T1000 (cell line): ENCODE measurements at places on chromosomes 5 and 9.

DNA sequence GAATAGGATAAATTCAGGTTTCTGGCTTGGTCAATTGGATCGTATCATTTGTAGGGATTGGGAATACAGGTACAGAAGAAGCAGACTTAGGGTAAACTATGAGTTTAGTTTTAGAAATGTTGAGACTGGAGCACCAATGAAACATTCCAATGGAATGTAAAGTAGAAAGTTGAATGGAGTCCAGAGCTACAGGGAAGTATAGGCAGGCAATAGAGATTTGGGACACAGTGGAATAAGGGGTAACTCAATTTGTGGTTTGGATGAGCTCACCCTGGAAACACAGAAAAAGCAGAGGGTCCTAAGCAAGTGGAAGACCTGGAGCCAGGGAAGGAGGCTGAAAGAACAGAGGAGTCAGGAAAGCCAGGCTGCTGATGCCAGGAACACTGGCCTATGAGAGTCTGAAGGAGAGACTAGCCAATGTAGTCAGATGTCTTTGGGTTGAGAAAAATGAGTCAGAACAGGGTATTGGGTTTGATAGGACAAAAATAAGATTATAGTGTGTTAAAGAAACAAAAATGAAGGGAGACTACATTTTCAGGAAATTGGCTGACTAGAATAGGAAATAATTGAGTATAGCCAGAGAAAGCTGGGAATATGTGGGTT, 72.8 kb downstream of the STARD4 start:
- no peak for DNase-seq

- no peak for DNase-seq
Measured at GRCh38 chr9:86257391-86257790, 2.1 kb downstream of the C9orf153 start.

DNA sequence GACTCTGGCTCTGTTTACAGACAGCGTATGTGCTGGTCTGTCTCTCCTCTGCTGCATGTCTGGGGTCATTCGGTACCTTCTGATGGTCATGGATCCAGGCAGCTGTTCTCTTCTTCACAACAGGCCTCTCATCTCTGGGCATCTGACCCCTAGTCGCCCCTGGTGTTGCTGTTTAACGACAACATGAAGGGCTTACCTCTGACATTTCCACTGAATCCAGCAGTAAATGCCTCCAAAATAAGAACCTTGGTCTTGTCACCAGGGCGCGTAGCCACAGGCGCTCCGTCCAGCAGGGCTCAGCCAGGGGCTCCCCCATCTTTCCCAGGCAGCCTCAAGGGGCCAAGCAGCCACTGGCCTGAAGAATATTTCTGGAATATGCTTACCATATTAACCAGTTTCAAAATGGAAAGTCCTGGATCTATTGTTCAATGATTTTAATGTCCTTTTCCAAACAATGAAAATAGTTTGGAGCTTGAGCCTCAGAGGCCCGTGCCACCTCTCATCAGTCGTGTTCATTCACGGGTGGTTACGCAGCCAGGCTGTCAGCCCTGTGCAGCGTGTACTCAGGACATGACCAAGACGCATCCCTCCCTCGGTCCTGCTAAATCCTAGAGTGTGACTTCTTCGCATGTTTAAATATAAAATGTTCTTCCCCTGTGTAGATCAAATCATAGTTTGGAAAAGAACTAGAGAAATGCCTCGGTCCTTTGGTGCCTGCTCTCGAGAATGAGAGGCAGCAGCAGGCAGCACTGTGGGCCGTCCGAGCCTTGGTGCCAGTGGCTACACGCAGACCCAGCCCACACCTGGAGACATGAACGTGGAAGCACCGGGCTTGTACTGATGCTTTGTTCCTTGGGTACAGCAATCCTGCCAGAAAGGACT, 30.1 kb upstream of the LRRC14B start:
- no peak for DNase-seq

DNA sequence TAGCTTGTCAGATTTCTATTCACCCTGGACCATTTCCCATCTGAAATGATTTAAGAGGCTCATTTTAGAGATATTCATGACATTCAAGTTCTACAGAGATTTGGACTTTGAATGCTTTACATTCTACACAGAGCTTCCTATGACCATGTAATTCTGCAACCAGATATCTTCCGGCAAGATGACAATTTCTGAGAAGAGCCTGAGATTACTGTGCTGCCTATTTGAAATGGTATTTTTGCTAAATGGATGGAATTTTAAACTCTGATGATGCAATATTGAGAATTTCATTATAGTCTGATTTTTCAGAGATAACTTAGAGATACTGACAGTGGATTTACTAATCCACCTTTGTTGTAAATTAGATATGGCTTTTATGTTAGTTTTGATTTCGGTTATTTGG, 16.0 kb upstream of the ACOT12 start:
- no peak for DNase-seq

- peak; percentile 33 for DNase-seq
Measured at GRCh38 chr5:147177125-147177840, 57.5 kb upstream of the STK32A start.

GRCh38 chr5:157484768-157485167, 24.8 kb downstream of the NIPAL4 start:
- no peak for DNase-seq

DNA sequence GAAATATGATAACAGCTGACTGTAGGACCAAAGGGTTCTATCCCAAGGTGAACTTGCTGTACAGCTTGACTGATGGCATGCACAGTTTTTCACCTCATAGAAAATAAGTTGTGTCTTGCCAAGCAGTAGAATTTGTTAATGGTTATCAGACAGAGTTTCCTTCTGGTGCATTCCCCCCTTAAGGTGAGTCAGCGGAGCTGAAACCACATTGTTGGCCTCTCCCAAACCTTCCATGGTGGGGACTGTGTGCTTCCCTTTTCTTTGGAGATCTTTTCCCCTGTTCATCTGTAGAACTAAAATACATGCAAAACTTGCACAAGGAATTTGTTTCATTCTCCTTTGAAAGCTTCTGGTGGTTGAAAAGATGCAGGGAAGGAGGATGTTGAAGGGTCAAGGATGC, 179.8 kb downstream of the FGF1 start:
- DNase-seq, result no peak

DNA sequence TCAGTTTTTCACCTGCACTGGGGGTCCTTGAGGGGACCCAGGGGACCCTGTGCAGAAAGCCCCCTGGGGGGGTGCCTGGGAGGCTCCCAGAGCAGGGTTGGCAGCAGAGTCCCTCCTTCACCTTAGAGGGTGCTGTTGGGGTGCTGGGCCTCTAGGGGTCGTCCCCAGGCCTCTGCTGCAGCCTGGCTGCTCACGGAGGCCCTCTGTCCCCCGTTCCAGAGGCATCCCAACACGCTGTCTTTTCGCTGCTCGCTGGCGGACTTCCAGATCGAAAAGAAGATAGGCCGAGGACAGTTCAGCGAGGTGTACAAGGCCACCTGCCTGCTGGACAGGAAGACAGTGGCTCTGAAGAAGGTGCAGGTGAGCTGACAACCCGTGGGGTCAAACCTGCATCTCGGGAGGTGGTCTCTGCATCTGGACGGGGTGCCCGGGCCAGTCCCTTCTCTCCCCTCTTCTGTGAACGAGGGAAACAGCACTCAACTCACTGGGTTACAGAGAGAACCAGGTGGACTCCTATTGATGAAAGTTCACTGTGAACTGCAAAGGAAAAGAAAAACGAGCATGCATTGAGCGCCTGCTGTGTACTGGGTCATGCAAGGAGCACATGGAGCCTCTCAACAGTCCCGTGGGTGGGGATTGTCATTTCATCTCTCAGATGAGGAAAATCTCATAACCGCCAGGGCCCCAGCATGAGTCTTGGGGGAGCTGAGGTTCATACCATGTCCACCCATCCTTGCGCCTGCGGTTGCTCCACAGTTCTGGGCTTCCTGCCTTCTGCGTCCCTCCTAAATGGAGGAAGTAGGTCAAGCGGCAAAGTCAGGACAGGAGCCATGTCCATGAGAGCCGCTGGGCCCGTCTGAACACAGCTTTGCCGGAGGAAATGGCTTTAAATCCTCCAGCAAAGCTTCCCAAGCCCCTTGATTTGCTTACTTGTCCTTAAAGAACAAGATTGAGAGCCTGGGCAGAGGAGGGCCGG, 54.8 kb downstream of the NEK6 start:
- DNase-seq, result no peak

GRCh38 chr9:32558408-32558934, 6.1 kb upstream of the TOPORS start:
- no peak for DNase-seq

DNA sequence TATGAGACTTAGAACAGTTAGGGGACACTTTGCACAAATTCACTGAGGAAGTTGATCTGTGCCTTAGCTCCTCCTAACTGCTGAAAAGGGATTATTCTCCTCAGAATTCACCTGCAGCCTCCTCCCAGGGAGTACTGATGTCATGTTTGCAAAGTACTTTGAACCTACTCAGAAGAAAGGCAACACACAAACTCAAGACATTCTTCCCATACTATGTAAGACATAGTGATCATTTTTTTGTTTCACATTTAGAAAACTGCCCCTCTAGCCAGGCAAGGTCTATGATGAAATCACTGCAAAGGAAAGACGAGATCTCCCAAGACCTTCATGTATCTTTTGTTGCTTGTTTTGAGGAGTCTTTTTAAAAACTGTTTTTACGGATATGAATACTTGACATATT, 10.6 kb upstream of the VLDLR start:
- no peak for DNase-seq

DNA sequence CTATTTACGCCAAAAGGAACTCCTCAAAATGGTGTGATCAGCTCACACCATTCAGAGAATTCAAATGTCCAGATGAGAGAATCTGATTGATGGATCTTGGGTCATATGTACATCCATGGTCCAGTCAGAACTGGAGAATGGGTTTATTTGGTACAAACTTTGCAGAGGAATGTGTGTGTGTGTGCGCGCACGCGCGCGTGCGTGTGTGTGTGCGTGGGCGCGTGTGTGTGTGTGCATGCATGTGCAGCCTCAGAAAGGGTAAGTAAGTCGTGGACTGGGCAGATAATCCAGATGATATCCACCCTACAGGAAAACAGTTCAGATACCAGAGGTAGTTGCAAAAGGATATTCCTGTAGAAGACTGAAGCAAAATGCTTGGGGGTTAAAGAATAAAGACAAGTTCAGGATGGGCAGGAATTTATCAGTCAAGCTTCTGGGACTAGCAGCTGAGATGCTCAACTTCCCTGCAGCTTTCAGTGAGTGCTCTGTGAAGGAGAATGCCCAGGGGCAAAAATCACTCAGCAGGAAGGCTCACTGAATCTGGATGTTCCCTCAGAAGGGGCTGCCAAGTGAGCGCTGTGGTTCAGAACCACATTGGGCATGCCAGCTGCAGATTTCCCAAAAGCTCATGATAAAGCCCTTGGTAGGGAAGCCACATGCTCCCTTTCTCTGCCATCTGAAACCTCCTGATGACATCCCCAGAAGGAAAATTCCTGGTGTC, 440.5 kb upstream of the SGCD start:
- DNase-seq, result no peak

DNA sequence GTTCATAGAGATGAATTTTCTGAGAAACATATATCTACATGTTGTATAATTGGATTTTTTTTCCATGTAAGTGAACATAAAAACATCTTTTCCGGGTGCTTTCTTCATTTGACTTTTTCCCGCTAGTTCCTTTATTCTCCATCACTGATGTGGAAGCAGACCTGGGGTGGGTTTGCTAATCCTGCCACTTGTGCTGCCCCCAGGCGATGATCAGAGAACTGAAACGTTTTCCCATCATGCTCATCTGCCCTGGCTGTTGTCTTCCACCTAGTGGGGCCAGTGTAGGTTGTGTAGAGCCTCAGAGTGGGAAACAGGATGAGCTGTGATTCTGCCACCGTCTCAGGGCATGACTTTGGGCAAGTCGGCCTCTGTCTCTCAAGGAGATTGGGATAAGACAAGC, 34.2 kb upstream of the TGFBR1 start:
- DNase-seq, result no peak
